ENCODE measurements at places on chromosomes 16 and 17.

DNA sequence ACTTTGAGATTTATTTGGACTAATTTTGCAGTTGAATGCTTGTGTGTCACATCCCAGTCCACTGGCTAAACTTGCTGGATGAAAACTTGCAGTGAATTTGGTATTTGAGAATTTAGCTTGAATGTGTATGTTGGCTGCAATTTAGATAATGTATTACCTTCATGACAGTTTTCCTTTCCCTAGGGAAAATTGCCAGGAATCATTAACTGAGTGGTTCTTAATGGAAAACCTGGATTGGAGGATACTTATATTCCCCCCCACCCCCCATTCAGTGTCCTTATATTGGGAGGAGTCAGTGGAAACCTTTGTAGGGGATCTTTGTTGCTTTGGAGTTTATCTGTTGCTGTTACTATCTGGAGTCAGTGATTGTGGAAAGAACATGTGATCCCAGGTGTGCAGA, 67.6 kb downstream of the KPNA2 start:
- no peak for DNase-seq

DNA sequence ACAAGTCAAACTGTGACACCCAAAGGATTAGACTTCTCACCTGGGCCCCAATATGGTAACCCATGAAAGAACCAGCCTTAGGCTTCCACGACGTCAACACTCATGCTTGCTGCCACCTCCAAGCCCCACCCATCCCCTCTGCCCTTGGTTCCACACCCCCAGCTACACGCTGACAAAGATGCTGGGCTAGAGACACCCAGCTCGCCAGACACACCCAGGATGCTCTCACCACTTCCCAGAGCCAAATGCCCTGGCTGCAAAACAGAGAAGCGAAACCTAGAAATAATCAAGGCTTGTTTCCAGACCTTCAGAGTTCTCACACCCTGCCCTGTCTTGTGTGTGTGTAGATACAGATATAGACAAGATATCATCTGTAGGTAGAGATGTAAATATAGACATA, 26.0 kb upstream of the ADCY9 start:
- no peak for DNase-seq

DNA sequence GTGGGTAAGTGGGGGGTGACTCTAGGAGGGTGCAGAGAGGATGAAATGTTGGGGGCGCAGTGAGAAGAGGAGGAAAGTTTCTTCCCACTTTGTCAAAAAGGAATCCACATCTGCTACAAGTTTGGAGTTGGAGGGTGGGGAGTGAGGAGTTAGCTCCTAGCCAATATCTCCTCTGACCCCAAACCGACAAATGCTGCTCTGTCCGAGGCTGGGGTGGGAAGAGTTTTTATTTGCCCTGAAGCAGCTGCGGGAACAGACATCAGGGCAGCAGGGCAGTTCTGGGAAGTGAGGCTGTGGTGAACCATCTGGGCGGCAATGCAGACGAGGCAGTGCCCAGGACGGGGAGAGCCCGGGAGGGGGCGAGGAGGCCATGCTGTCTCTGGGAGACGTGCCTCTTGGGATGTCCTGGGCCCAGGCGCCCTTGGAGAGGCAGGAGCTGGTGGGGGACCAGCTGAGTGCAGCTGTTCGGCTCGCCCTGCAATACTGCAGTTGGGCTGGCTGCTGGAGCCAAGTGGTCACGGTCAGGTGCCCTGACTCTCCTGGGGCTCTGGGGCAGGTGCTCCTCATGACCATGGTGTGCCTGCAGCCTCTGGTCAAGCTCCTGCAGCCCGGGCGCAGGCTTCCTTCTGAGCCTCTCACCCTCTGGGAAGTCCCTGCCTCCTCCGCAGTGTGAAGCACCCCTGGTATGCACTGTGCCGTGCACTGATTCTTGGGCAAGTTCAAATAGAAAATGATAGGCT, 6.4 kb upstream of the SOCS3 start:
- no peak for DNase-seq

GRCh38 chr17:35760587-35760986, at the start of gene C17orf50:
Gene C17orf50 (plus strand): TSS chr17:35760887. CDS start chr17:35760942, 55 bp downstream.
- no peak for DNase-seq

GRCh38 chr16:964356-965035, 6.3 kb downstream of the LMF1 start:
- no peak for DNase-seq

DNA sequence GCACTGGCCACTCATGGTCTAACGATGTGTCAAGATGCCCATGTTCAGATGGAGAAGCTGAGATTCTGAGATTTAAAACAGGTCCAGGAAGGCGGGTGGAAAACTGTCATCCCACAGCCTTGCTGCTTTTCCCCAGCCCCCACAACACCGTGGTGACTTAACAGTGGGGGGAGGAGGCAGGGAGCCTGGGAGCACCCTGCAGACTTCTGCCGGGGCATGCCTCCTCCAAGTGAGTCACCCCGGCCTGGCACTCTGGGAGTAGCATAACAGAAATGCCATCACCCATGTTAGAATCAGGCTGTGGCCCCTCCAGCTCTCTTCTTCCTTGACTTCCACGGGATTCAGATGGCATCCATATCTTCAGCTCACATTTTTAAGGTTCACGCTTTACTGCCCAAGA, 164.8 kb downstream of the CBLN1 start:
- no peak for DNase-seq

- no peak for DNase-seq
Observed at GRCh38 chr16:78353640-78354275, 254.3 kb downstream of the WWOX start.

- no peak for DNase-seq
Observed at GRCh38 chr17:61451538-61452300, 503 bp upstream of the TBX4 start.
